ENCODE measurements at places on chromosomes 12 and 14.
A peak's percentile ranks its signal among the peaks of the same experiment; 100 is the strongest.

GRCh38 chr14:94649543-94650443 lies 37.6 kb downstream of the SERPINA3 start:
- no peak for DNase-seq

DNA sequence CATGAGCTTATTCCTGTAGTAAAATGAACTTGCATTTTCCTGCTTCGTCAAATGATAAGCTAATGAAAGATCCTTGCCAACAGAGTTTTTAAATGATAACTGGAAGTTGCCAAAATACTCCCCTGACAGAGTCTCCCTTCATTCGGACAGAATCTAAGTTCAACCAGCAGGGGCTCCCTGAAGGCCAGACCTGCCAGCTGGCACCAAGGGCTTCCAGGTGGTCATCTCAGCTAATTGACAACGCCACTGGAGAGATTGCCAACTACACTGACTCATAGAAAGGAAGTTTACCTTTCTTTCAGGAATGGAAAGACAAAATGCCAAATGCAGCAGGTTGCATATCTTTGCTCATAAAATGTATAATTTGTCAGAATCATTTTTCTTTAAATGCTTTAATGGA lies 462.8 kb downstream of the GXYLT1 start:
- no peak for DNase-seq

- DNase-seq, result peak; percentile 64
These were observed 22.2 kb downstream of the MANSC1 start for GRCh38 chr12:12327802-12328201.

GRCh38 chr12:43988838-43989560 lies 153.1 kb downstream of the TMEM117 start:
- DNase-seq, result no peak

GRCh38 chr14:22517117-22517720 lies 71.8 kb downstream of the DAD1 start:
- no peak for DNase-seq

DNA sequence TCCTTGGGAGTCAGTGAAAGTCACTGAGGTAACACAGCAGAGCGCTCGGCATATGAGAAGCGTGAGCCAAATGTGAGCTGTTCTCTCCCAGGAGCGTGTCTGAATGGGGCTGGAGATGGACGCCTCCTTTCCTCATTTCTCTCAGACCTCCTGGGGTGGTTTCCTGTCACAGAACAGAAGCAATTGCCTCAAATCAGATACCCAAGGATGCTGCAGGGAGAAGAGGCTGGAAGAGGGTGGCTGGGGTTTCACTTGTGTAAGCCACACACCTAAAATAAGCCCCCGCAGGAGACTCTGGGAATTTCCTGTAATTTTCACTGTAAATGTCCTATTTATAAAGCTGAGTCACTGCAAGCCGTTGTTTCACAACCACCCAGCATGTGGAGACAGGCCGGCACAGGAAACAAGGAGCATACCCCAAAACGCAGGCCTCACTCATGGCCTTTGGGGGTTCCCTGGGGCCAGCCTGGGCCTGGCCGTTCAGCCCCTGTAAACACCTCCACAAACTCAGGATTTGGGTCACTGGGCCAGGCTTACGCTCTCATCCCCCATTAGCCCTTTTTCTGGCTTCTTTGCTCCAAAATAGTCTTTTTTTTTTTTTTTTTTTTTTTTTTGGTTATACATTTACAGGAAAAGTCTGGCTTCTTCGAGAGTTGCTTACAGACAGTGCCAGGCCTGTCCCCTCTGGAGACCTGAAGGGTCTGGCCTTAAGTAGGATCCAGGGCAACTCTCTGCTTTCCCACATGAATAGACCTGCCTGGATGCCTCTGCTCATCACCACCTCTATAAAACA lies 55.3 kb downstream of the VCPKMT start:
- DNase-seq, result no peak

DNA sequence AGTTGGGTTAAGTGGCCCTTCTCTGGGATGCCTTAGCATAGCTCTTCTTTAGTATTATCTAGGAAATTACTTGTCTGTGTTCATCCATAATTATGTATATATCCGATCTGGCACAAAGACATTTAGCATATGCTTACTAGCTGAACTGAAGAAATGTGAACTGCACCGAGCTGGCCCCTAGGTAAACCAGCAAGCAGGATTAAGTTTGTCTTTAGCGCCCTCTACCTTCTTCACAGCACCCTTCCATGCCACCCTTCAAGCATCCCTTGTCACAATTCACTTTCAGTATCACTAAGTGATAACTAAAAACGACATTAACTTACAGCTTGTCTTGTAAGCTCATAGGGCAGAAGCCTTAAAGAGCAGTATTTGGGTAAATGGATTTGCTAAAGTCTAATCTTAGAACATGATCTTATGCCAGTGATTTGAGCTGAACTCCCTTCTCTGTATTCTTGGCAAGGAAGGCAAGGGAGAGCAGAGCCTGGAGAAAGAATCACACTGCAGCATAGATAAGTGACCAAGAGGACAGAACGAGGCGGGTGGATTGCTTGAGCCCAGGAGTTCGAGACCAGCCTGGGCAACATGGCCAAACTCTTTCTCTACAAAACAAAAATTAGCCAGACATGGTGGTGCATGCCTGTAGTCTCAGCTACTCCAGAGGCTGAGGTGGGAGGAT lies 2.6 kb upstream of the HAL start:
- peak; percentile 43 for DNase-seq

- DNase-seq, result no peak
These were observed at the start of gene MDGA2 for GRCh38 chr14:47675466-47676314. Gene MDGA2 (minus strand): TSS chr14:47675605.

- DNase-seq, result no peak
These were observed 3.9 kb downstream of the PLD4 start for GRCh38 chr14:104928391-104929133.

GRCh38 chr12:5720381-5721005 lies 224.6 kb downstream of the ANO2 start:
- no peak for DNase-seq

DNA sequence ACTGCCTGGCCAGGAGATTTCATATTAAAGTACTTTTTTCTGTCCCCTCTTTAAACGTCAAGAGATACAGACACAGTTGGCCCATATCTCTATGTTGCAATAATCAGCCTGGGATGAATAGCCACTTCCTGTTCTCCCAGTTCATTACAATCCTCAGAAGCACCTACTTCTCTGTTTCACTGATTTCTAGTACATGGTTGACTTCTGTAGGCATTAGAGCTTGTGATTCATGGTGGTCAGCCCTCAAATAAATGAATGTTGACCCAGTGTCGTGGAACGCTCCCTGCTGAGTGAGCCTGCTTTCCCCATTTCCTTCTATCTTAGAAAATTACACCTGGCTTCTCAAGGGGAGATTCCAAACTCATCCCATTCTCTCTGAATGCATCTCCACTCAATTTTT lies 416.7 kb downstream of the PDZRN4 start:
- DNase-seq, result no peak

DNA sequence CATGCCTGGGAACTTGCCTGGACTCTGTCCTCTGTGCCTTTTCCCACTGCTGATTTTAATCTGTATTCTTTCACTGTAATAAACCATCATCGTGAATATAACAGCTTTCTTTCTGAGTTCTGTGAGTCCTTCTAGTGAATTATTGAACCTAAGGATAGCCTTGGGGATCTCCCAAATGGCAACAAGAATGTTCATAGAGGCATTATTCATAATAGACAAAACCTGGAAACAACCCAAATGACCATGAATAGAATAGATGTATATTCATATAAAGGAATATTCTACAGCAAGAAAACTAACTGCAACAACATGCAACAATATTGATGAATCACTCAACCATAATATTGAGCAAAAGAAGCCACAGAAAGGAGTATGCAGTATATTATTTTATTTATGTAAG lies 44.7 kb upstream of the CEP83 start:
- no peak for DNase-seq

DNA sequence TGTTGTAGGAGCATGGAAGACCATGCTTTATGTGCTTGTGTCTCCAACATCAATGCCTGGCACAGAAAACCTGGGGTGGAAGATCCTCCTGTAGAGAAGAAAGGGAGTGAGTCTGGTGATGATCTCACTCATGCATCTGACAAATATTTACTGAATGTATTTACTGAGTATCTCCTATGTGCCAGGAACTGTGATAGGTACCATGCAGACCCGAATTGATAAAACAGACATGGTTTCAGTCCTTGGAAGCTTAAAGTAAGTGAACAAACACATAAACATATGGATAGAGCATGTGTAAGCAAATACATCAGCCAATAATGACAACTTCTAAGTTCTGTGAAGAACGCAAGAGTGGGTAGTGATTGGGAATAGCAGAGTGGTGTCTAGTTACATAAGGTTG lies 117.0 kb upstream of the CCDC198 start:
- DNase-seq, result no peak

DNA sequence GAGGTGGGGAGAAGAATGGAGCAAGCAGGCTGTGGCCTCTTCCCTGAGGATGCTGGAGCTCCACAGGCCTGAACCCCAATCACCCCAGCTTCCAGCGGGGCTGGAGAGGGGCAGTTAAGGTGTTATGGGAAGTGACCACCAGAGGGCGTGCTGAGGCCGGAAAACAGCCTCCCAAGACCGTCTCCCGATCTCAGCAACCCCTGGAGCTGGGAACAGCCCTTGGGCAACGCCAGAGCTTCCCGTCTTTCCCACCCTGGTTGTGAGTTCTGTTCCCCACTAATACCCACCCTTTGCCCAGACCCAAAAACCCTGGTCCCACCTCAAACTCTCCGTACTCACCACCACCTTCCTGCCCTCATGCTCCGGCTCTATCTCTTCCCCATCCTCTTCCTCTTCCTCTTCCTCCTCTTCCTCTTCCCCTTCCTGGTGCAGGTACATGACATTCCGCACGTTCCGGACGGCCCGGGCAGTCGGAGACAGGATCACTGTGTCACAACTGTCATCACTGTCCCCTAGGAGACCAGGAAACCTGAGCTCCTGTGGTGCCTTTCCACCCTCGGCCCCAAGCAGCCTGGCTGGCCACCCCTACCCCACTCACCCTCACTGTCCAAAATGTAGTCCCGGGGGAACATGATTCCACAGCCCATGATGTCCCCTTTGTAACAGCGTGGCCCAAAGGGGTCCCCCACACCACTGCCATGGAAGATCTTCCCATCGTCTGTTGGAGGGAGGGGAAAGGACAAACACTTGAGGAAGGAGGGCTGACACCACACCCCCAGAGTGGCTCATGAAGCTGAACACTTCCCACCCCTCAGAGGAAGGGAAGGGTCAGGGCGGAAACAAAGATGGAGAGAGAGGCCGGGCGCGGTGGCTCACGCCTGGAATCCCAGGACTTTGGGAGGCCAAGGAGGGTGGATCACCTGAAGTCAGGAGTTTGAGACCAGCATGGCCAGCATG lies 12.9 kb downstream of the SPRYD3 start:
- peak; percentile 49 for DNase-seq

- no peak for DNase-seq
These were observed 27.2 kb upstream of the EVL start for GRCh38 chr14:100038065-100038464.

All from NCI-H1436 (cell line).